Hair follicular keratinocyte (primary cell): ENCODE measurements at places on chromosomes 2 and 18. TPM values are rescaled to one million over a fixed set of nuclear protein-coding genes. Genes with fewer than 3 reads are reported as not detected.

The KCNIP3 gene
- total RNA-seq: 0.72 and 1.2 TPM in 2 replicates

The TMEM247 gene
- total RNA-seq: not detected in 2 replicates

The YES1 gene
- total RNA-seq: 214 and 220 TPM in 2 replicates

The SELENOI gene
- 24.4 and 24.7 TPM in 2 replicates for total RNA-seq

The SERPINB3 gene
- 9.4 and 14.8 TPM in 2 replicates for total RNA-seq

The CIDEA gene
- total RNA-seq: 3.9 and 6.5 TPM in 2 replicates
